ENCODE measurements at places on chromosomes 1 and 21. TPM values are rescaled to one million over a fixed set of nuclear protein-coding genes. Genes with fewer than 3 reads are reported as not detected.

DNA sequence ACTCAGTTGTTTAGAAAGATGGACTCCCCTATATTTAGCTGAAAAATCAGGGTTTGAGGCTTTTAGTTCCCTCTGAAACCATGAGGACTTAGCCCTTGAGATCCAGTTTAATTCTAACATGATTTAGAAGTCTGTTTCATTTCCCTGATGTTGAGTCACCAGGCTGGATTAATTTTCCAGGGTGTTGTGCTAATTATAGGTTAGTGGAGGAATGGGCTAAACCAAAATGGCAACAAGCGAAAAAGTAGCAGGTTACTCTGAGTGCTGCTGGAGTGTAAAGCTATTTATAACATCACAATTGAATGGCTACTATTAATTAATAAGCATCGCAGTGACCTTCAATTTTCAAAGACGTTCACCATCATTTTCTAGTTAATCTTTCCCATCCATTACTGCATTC is 15.5 kb upstream of the USP24 start:
- no peak for DNase-seq

DNA sequence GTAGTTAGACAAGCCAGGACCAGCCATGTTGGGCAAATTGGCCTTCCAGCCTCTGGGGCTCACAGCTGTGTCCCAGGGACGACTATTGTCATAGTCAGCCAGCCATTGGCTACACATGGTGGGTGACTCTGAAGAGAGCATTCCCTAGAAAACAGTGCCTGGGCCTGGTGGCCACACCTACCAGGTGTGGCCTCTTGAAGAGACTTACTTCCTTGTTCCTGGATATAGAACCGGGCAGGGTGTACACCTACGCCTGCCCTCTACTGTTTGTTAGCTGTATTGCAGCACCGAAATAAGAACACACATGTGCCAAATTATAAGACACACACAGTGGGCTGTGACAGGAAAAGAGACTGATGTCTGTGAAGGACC is 134.6 kb upstream of the ARHGEF16 start:
- no peak for DNase-seq

The ADAMTSL4 gene
- 21.1 TPM for polyA plus RNA-seq

- DNase-seq: no peak
Measured at GRCh38 chr1:199109160-199109559, 470.3 kb downstream of the PTPRC start.

GRCh38 chr1:240435996-240436566 is 175.9 kb downstream of the GREM2 start:
- DNase-seq: no peak

The RAB25 gene
- 62.6 TPM for polyA plus RNA-seq
